ENCODE measurements at places on chromosomes 13 and 19.
A peak's percentile ranks its signal among the peaks of the same experiment; 100 is the strongest.

DNA sequence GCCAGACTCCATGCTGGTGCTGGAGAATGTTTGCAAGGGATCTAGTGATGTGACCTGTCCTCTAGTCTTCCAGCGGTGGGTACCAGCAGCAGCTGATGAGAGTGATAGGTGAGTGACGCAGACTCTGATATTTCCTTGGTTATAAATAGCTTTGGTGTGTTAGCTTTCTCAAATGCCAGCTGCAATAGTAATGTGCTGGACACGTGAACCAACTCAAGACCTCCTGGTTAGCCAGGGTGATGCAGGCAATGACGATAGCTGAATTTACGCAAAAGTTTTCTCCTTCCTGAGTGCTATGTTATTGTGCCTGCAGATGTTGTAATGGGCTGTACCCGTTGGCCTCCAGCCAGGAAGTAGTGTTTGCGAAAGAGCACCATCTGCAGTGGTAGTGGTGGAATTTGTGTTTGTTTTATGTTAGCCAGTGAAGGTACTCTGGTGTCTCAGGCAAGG is 129.5 kb downstream of the CYSLTR2 start:
- peak; percentile 7 for DNase-seq

DNA sequence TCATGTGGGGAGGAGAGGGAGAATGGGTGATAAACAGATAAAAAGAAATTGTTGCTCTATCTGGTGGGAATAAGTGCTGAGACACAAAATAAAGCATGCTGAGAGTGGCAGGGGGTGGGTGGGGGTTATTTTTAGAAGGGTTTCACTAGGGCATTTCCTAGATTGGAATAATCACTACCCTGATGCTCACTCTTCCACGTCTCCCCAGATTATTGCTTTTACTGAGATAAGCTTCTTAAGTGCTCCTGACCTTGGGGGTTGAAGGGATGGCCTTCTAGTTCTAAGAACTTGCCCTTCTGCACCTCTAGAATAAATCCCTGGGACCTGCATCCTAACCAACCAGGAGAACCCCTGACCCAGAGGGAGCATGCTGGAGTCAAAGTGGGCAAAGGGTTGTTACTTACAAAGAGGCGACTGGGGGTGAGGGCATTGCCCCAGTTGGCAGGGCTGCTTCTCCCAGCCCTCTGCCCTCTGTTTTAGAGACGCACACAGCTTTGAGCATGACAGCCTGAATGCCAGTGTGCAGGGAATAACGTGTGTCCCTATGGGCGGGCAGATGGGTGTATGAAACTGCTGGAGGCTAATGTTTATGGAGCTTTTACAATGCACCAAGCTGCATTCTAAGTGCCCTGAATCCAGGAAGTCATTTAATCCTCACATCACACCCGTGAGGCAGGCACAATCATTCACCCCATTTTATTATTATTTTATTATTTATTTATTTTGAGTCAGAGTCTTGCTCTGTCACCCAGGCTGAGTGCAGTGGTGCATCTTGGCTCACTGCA is 743 bp downstream of the RDH8 start:
- DNase-seq = no peak

- no peak for DNase-seq
Measured at GRCh38 chr19:14544047-14544446, 14.7 kb downstream of the TECR start.

DNA sequence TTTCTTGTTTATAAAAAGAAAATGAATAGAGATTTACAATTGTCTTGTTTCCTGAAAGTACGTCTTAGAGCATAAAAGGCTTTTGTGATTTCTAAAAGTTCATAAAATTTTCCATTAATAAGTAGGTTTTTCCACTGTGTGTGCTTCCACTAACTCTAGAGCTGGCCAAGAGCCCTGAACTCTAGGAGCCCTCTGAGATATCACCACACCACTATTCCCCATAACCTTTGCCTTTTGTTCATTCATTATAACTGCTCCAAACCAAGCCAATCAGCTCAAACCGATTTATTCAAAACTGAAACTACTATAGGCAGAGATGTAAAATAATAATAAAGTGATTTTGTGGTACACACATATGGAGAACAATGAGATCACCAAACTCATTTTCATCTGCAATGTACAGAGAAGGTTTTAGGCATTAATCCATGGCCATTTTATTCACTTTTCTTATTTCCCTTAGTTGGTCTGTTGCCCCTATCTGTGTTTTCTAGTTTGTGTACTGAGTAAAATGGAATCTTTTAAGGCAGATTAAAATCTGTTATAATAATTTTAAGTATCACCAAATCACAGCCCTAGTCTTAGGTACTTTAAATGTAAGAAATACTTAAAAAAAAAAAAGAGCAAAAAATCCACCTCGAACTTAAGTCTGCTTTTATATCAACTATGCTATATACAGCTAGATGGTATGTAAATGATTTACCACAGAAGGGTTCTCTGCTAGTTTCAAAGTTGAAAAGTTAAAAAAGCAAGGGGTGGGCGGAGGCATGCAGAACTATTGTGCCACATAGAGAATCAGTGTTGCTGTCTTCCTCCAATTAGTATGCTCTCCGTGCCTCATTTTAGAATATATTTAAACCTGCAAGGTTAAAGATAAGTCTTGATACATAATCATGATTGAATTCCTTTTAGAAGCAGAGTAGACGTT is 311.3 kb downstream of the KLF12 start:
- DNase-seq = no peak

DNA sequence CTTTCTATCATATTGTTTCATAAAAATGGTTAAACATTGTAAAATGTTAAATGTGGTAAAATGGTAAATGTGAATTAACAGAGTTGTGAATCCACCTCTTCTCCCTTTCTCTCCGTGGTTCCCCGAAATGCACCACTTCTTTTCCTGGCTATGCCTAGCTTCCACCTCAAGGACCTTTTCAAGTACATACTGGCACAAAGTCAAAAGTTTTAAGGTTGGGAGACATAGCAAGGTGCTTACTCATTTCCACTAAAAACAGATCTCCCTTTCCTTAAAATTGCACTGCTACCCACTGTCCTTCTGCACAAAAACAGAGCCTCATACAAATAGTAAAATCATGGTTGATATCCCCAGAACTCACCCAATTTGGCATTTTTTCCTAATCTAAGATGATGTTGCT is 558.2 kb downstream of the SLITRK6 start:
- peak; percentile 49 for DNase-seq

DNA sequence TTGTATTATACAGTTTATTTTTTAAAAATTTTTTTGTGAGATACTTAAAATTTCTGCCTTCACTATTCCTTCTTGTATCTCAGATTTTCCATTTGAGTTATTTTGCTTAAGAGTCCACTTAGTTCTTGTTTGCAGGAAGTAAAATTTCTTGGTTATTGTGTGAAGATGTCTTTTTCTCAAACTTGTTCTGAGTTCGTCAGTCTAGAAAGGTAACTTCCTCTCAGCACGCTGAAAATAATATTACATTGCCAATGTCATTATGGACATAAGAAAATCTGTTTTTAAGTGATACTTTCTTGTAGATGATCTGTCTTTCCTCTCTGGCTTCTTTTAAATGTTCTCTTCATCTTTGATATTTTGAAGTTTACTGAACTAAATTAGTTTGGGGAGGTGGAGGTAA is 731.7 kb upstream of the GPC6 start:
- no peak for DNase-seq

DNA sequence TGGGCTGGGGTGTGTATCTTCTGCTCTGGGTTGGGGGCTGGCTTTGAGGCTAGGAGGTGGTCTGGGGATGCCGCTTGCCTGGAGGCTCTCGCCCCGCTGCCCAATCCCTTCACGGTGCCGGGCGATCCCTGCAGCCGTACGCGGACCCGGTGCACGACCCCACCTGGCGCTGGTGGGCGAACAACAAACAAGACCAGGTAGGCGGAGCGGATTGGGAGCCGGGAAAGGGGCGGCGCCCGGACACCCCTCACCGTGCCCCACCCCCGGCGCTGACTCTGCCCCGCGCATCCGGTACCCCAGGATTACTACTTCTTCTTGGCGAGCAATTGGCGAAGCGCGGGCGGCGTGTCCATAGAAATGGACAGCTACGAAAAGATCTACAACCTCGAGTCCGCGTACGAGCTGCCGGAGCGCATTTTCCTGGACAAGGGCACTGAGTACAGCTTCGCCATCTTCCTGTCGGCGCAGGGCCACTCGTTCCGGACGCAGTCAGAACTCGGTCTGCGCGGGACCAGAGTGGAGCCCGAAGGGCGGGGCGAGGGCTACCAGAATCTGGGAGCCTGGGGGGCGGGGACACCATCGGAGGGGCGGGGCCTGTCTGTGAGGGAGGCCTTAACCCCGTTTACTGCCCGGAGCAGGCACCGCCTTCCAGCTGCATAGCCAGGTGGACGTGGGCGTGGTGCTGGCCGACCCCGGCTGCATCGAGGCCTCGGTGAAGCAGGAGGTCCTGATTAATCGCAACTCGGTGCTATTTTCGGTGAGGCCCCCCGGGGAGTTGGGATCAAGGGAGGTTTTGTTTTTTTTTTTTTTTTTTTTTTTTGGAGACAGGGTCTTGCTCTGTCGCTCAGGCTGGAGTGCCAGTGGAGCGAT is 12.1 kb upstream of the PSMD8 start:
- peak; percentile 75 for DNase-seq

GRCh38 chr19:31553846-31554215 is 204.6 kb upstream of the TSHZ3 start:
- DNase-seq = no peak

DNA sequence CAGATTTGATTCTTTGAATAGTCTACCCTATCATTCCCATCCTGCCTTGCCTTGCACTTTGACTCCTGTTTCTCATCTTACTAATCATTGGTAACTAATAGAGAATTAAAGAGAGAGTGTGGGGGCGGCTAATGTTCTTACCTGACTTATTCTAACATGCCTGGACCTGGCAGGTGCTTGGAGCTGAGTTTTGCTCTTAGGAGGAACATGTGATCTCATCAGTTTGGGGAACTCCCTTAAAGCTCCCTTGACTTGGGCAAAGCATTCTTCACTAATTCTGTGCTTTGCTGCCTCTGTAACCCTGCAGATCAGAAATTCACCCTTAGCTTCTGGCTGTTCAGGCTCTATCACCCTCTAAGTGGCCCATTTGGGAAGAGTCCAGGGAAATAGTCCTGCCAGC is 861.1 kb downstream of the GPC5 start:
- no peak for DNase-seq
